EL (cell line): ENCODE measurements at places on chromosomes 16 and 17.

DNA sequence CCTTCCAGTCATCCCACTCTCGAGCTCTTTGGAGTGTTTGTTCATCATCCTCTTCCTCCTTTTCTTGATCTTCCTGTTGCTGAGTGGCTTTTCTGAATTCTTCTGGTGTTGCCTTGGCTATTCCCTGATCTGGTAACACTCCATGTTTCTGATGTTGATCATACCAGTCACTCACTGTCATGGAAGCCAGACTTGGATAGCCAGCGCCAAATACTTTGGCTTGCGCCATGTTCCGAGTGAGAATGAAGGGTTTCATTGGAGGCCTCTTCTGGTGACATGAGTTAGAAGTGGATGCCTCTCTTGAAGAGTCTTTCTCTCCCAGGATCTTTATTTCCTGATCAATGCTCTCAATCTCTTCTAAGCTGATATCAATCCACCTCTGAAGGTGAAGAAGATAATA is 31.2 kb downstream of the TEX14 start:
- DNase-seq, result no peak

GRCh38 chr17:4704991-4705390 is 1.1 kb upstream of the PELP1 start:
- DNase-seq, result no peak

GRCh38 chr17:27559506-27560481 is 71.2 kb upstream of the LGALS9 start:
- DNase-seq, result peak; percentile 82

DNA sequence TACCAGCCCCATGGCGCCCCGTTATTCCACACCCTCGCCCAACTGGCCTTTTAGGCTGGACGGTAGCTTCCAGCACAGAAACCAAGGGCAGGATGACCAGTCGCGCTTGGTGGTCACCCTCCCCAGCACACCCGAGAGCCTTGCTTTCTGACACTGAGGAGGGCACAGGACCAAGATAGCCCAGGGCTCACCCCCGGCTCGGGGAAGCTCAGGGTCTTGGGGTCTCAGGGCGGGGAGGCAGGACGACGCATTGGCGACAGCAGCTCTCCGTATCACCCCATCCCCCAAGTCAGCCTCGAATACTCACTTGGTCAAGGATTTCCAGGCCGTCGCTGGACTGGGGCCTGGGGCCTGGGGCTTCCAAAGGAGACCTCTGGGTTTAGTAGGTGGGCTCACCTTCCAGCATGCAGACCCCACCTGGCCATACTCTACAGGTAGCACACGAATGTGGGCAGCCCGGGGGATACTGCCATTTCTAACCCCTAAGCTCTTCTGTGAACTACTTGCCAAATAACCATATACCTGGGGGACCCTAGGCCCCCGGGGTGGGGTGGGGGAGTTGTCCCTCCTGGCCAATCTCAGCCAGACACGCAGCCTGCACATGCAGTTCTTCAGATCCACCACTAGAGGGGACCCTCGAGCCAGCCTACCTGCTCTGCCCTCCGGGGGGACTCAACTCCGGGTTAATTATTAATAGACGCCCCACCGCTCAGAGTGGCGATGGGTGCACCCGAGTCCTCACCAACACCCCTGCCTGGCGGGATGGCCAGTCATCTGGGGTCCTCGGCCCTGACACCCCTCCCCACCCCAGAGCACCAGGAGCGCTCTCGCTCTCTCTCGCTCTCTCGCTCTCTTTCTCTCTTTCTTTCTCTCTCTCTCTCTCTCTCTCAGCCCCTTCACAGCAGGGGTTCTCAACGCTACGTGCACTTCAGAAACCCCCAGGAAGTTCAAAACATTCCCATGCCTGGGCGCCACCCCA is 30.0 kb downstream of the TBC1D16 start:
- DNase-seq, result peak; percentile 41

DNA sequence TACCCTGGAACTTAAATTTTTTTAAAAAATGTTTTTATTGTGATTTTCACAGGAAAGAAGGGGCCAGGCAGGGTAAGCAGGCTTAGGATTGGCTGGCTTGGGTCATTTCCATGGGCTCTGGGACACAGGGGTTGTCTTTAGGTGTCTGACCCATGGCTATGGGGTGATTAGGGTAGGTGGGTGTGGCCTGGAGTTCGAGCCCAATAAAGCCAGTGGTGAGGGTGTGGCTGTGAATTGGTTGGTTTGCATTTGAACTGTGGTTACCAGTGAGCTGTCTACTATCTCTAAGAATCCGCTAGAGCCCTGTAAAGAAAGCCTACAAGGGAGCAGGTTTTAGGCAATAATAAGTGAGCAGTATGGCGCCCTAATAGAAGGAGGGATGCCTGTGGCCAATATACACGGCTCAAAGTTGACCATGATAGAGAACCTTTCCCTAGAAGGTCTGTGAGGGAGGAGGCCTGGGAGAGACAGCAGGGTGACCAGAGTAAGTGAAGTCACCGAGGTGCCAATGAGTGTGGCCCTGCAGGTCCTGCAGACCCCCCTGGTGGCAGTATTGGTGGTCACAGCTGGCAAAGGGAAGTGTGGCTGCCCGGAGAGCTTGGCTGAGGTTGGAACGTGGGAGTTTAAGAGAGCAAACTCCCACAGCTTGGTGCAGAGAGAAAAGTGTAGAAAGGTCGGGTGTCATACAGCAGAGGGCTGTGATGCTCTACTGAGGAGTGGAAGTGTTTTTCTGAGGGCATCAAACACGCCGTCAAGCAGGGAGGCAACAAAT is 454.0 kb downstream of the WWOX start:
- no peak for DNase-seq

DNA sequence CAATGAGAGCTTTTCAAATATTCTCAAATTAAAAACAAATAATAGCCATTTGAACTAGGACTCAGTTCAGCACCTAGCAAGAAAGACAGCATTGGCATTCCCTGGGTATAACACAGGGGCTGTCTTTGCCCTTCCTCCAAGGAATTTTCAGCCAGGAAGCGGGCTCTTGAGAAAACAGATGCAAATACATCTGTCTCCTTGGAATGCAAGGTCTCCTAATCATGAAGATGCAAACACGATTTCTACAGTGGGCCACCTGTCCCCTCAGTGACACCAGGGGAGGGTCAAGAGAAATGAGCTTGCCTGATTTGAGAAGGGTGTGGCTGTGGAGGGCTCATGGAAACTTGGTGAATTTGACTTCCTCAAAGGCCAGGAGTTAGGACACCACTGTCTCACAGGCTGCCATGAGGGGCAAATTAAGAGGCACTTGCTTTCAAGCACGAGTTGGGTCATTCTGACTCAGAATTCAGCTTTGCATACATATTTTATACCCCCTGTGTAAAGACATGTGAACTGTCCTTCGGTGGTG is 24.5 kb upstream of the SUPT4H1 start:
- no peak for DNase-seq

GRCh38 chr16:85084841-85085510 is 27.3 kb downstream of the CIBAR2 start:
- no peak for DNase-seq

DNA sequence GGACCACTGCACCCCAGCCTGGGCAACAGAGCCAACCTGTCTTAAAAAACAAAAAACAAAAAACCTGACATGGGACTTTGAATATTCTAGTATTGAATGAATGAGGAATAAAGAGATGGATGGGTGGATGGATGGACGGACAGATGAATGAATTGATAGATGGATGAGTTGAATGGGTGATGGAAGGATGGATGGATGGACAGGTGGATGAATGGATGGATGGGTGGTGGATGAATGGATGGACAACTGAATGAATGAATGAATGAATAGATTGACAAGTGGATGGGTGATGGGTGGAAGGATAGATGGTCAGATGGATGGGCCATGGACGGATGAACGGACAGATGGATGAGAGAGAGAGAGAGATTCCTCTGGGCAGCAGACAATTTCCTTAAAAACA is 22.8 kb upstream of the CEP20 start:
- DNase-seq, result no peak

DNA sequence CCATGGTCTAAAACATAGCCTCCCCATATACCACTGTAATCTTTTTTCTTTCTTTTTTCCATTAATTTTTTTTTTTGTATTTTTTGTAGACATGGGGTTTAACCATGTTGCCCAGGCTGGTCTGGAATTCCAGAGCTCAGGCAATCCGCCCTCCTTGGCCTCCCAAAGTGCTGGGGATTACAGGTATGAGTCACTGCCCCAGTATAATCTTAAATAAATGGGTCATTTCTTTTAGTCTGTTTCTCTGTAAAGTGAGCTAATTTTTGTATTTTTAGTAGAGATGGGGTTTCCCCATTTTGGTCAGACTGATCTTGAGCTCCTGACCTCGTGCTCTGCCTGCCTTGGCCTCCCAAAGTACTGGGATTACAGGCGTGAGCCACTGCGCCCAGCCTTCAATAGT is 5.7 kb upstream of the NME1 start:
- DNase-seq, result peak; percentile 45

DNA sequence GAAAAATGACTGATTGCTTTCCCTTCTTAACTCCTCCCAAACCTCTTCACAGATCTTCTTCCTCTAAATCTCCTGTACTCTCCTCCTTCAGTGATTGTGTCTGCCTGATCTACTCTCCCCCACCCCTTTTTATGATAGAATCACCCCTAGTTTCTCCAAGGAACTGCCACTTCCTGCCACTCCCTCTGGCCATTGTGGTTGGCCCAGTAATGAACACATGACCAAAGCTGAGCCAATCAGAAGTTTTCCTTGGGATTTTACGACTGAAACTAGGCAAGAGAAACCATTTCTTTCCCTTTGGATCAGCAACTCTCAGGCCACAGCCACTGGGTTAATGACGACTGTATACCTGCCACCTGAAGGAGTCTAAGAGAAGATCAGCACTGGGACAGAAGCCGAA is 15.9 kb downstream of the IRX3 start:
- no peak for DNase-seq

DNA sequence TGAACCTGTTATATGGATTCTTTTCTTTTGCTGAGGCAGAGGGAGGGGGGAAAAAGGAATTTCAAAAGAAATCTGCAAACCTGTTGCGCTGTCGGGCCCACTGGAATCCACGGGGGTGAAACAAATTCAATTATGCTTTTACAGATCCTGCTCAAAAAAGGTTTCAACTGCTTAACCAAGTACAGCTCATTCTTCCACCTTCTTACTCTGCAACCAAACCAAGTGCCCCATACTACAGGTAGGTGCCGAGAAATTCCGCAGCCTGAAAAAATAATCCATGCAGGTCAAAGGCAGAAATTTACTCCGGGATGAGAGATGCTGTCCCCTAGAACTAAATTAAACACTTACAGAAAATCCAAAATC is 416 bp downstream of the RNF43 start:
- DNase-seq, result no peak

DNA sequence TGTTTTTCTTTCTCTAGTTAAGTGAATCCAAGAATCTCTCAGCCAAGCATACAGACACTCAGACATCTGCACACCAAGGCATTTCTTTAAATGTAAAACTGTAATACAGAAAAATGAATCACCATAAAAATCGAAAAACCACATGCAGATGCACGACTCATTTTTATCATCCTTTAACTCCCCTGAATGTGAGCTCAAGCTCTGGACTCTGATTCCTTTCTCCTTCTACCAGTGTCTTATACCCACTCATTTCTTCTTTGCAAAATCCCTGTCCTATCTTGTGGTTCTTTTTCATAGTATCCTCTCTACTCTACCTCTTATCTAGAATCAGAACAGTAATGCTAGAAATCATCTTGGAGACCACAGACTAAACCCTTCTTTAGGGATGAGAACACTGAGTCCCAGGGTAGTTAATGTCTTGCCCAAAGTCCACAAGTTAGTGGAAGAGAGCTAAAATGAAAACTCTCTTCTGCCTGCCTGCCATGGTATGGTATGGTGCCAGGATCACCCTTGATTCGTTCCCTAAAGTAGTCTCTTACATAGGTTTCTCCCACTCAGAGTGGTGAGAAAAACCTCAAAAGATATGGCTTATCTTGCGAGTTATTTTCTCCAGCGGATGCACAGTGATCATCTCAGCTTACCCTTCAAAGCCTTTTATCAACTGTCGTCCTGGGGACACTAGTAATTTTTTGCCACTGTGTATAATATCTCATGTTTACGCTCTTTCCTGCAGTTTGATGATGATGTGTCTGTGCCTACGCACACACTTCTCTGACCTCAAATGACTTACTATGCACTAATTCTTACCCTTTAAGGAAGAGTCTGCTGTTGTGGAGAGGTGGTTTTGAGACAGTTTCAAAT is 30.2 kb downstream of the BRD7 start:
- DNase-seq, result peak; percentile 8

GRCh38 chr17:75849724-75850123 is 5.4 kb downstream of the WBP2 start:
- DNase-seq, result no peak
